Activated CD4-positive, alpha-beta T cell treated with anti-CD3 and anti-CD28 coated beads, Interleukin-2, amount 10 ng/mL, durations not matched to agents 7 days and 5 days (primary cell): ENCODE measurements at places on chromosomes 12 and 14. TPM values are rescaled to one million over a fixed set of nuclear protein-coding genes. Genes with fewer than 3 reads are reported as not detected.

GRCh38 chr14:52895000-52895399 is 55.9 kb downstream of the FERMT2 start:
- no peak for DNase-seq

MSI1 gene
- total RNA-seq = not detected

MYL2 gene
- not detected for total RNA-seq

CCDC198 gene
- total RNA-seq = not detected
